Ascending aorta (tissue), 2 donors: ENCODE measurements at places on chromosomes 12 and 14.

DNA sequence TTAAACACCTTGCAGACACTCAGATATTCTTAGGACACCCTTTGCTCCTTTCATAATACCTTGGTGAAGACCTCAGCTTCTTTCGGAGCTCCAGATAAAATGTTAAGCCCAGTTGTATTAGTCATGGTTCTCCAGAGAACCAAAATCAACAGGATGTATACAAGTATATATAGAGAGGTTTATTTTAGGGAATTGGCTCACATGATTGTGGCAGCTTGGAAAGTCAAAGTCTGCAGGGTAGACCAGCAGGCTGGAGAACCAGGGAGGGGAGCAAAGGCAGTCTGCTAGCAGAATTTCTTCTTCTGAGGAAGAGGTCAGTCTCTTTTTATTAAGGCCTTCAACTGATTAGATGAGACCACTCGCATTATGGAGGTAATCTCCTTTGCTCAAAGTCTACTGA lies 6.9 kb upstream of the IGF1 start:
- H3K27me3 ChIP-seq = no peaks in the 10 kb centered on the region
- no peak for DNase-seq
- H3K27ac ChIP-seq = no peak overlapping the region
- no peaks in the 10 kb centered on the region for H3K36me3 ChIP-seq
- no peak overlapping the region for H3K4me3 ChIP-seq
- no peaks in the 10 kb centered on the region for H3K4me1 ChIP-seq

DNA sequence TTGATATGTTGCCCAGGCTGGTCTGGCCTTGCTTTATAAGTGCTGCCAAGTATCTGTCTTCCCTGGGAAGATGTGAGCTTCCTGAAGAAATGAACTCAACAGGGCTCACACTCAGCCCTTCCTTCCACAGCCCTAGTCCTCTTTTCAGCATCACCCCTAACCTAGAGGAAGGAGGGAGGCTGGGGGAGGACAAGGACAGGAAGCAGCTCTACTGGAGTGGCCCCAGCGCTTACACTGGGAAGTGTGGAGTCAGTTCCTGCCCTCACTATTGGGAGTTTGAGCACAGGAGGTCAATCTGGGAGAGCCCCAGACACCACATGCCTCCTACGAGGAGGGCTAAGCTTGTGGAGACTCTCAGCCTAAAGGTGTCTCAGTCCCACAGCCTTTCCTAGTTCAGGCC lies 16.8 kb downstream of the GALNT6 start:
- H3K27me3 ChIP-seq = no peaks in the 10 kb centered on the region
- DNase-seq = no peak
- H3K27ac ChIP-seq = no peak overlapping the region
- no peaks in the 10 kb centered on the region for H3K36me3 ChIP-seq
- no peak overlapping the region for H3K4me3 ChIP-seq

DNA sequence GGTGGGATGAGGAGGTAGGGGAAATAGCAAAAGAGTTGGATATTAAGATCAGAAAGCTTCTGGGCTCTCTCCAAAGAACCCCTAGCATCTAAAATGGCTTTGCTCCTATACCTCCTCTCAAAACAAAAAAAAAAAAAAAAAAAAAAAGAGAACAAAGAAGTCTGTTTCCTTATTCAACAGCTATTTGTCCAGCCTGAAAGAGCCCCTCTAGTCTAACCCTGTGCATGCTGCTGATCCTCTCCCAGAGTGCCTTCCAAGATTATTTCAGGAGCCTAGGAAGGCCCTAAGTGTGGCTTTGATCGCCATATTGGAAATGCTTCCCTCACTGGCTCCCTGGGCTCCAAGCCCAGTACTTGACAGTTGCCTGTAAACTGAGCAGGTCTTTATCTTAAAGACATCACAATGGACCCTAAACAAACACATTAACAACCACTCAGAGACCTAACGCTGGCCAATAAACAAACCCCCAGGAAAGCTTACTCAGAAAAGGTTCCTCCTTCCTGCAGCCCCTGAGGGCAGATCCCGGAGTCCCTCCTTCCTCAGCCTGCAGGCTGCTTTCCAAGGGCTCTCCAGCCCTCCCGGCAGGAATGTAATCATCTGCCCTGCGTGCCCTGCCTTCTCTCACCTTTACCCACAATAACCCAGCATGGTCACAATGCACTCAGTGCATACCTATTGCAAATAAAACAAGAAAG lies 17.4 kb upstream of the COL2A1 start:
- DNase-seq = no peak
- H3K36me3 ChIP-seq = no peaks in the 10 kb centered on the region
- no peak overlapping the region for H3K27ac ChIP-seq
- no peak overlapping the region for H3K4me3 ChIP-seq
- H3K4me1 ChIP-seq = no peaks in the 10 kb centered on the region
- no peaks in the 10 kb centered on the region for H3K27me3 ChIP-seq

DNA sequence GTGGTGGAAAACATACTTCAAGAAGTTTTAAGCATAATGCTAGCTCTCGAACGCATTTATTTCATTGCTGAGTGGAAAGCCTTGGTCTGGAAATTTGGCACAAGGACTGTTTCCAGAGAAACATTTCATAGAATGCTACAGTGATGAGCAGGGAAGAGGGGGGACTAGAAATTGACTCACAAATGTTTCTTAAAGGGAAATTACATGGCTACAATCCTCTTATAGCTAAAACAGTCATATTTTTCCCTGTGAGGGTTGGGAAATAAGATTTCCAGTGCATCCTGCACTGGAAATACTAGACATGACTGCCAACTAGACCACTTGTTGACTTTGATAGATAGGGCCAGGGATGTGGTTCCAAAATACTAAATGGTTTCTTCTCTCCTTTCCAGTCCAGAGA lies 197.3 kb upstream of the RGS6 start:
- no peak overlapping the region for H3K27ac ChIP-seq
- no peak for DNase-seq
- no peak overlapping the region for H3K4me3 ChIP-seq
- no peaks in the 10 kb centered on the region for H3K27me3 ChIP-seq

- H3K4me3 ChIP-seq = no peak overlapping the region
- no peak for DNase-seq
- H3K27ac ChIP-seq = no peak overlapping the region
- no peaks in the 10 kb centered on the region for H3K36me3 ChIP-seq
Measured at GRCh38 chr12:28777603-28778365, 371.3 kb upstream of the FAR2 start.

DNA sequence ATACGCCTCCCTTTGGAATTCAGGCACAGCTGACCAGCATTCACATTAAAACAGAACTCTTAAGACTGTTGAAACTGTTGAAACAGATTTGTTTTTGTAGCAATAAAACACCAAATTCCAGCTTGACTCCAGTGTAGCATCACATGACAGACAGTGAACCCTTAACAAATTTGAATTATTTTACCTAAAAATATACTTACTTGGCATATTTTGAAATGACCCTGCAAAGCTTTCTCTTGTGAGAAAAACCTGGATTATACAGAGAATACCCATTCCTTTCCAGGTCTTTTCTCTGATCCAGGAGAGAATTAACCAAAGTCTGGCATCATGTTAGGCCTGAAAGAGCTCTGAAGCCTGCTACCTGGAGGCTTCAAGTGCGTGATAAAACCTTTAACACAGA lies 410.3 kb downstream of the FOXG1 start:
- H3K4me3 ChIP-seq = no peak overlapping the region
- no peak for DNase-seq
- no peaks in the 10 kb centered on the region for H3K36me3 ChIP-seq
- H3K27ac ChIP-seq = no peak overlapping the region

- no peaks in the 10 kb centered on the region for H3K27me3 ChIP-seq
- no peaks in the 10 kb centered on the region for H3K36me3 ChIP-seq
- no peak overlapping the region for H3K27ac ChIP-seq
Measured at GRCh38 chr12:104204690-104205480, 10.7 kb upstream of the TXNRD1 start.

DNA sequence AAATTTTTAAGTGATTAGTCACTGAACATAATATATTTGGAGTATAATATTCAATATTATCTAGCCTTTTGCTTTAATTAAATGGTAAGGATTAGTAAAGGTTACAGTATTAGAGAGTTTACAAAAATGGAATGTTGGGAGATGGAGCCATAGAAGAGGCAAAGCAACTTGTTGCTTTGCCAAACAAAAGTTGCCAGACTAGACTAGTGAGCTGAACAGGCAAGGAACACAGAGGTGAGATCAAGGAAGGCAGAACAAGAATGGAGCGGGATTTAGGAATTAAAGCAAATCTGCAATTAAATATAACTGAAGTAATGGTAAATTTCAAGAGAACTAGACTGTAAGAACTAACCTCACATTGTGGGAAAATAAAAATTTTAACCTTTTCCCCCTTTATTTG lies 5.1 kb downstream of the ARF6 start:
- no peak overlapping the region for H3K27ac ChIP-seq
- DNase-seq = no peak
- H3K36me3 ChIP-seq = peaks cover 19% of the 10 kb centered on the region
- peaks cover 33% of the 10 kb centered on the region for H3K4me1 ChIP-seq

DNA sequence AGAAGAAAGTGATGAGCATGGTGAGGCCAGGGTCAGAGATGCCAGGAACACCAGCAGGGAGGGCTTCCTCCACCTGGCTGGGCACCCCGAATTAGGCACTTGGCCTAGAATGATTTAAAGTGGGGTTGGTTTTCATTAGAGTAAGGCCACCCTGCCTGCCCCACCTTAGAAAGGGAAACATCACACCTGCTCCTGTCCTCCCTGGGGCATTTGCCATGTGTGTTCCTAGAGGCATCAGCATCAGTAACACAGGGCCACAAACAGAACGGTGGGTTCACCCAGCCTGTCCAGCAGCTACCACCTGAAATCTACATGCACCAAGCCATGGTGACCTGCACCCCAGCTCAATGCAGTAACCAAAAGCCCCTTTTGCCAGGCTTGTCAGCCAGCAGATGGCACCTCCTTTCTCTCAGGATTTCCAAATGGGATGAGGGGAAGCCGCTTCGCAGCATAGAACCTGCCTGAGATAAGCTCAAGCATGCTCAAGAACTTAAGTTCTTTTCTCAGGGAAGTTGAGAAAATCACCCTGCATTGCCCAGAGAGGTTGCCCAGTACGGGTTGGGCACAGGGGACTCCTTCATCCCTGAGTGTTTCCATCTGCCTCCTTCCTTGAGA lies 338.8 kb downstream of the DPF3 start:
- no peaks in the 10 kb centered on the region for H3K27me3 ChIP-seq
- no peak overlapping the region for H3K4me3 ChIP-seq
- peak overlapping the region; percentile 69 for H3K27ac ChIP-seq
- peaks cover 32% of the 10 kb centered on the region for H3K4me1 ChIP-seq
- peak; percentile 38 for DNase-seq

DNA sequence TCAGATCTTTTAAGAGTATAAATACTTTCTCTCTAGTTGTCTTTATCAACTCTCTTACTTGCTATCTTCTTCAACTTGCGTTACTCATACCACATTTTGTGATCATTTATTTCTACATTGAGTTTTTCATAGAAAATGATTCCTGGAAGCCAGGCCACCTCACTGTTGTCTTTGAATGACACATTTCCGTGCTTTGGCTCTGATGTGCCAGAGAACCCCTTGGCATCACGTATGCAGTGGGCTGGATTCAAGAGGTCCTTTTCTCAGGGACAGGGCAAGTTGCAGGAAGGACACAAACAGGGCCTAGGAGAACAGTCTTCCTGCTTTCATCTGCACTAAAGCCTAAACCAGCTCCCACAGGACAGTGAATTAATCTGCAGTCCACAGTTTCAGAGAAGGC lies 70.3 kb upstream of the PYGL start:
- H3K4me3 ChIP-seq = no peak overlapping the region
- no peak for DNase-seq
- no peaks in the 10 kb centered on the region for H3K36me3 ChIP-seq
- H3K27me3 ChIP-seq = no peaks in the 10 kb centered on the region
- H3K4me1 ChIP-seq = peaks cover 3% of the 10 kb centered on the region

- H3K4me3 ChIP-seq = no peak overlapping the region
- no peak for DNase-seq
- H3K27ac ChIP-seq = no peak overlapping the region
- H3K4me1 ChIP-seq = no peaks in the 10 kb centered on the region
Measured at GRCh38 chr14:83709116-83709515, 1820.8 kb upstream of the FLRT2 start.

DNA sequence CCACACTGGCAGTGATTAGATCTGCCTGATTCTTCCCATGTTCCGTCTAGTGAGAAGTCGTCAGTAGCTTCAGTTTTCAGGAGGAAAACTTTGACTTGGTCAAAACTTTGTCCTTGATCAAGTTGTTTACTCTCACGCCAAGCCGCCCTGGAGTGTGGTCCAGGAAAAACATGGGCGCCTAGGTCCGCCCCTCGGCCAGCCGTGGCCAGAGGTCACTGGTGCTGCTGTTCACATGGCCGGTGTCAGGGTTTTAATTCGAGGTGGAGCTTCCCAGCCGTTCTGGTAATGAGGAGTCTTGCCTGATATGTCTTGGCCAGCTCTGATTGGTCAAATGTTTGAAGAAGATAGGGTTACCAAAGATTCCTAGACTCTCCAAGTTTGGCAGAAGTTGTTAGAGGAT lies 71.5 kb downstream of the PPP2R5C start:
- no peak overlapping the region for H3K4me3 ChIP-seq
- H3K27ac ChIP-seq = no peak overlapping the region
- no peaks in the 10 kb centered on the region for H3K27me3 ChIP-seq

DNA sequence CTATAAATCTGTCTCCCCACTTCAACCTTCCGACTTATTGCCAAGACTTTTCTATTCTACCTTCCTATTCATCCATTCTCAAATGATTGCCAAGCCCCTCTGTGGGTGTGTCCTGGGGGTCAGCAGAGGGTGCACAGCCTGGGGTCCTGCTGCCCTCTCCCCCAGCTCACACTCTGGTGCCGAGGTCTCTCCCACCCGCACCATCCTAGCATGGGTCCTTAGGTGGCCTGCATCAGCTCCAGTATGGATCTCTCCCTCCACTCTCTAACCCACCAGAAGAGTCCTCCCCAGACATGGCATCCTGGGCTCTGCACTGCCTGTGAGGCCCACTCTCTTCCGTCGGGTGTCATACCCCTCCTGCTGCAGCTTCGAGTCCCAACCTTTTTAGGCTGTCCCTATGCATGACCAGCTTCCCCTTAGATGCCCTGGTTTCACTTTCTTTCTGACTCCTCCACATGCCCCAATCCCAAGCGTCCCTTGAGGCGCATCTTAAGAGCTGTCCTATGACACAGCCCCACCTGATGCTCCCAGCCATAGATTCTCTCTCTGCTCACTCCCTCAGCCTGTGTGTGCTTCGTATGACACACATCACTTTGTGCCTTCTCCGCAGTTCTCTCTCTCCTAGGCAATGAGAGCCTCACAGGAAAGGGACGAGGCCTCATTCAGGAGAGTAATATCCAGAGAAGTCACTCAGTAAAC lies 43.9 kb downstream of the GIT2 start:
- no peaks in the 10 kb centered on the region for H3K27me3 ChIP-seq
- no peak for DNase-seq
- H3K4me3 ChIP-seq = no peak overlapping the region
